ENCODE measurements at places on chromosomes 11 and 22.

DNA sequence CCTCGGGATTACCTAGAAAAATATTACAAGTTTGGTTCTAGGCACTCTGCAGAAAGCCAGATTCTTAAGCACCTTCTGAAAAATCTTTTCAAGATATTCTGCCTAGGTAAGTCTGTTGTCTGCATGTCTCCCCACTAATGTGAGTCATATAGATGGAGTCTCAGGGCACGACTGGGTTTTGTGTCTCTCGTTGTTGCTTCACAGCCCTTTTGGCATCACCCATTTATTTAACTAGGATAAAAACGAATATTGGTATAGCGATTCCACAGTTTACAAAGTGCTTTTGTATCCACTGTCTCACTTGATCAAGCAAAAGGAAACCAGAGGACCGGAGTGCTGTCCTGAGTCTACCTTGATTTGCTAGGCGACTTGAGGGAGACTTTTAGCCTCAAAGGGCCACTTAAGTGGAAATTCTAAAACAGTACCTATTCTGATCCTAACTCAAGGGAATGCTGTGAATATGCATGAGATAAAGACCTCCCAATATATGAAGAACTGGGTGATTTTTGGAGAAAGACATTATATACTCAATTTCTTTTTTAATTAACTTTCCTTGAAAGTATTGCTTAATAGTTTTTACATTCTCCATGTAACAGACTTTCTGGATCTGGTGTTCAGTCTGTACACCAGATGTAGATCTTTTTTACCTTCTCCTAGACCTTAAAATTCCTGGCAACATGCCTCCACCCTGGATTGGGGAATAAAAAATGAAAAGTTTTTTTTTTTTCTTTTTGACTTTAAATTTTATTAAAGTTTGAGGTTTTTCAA lies 590 bp downstream of the NNMT start:
- DNase-seq: no peak

GRCh38 chr11:33734441-33735270 lies 1.6 kb downstream of the CD59 start:
- no peak for DNase-seq

DNA sequence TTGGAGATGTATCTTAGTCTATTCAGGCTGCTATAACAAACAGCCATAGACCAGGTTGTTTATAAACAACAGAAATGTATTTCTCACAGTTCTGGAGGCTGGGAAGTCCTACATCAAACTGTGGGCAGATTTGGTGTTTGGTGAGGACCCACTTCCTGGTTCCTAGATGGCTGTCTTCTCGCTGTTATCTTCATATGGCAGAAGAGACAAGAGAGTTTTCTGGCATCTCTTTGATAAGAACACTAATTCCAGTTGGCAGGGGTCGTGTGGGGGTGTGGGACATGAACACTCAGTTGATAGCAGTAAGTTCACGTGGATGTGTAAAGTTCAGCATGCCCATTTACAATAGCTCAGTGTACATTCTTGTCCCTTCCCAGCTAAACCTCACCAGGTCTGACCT lies 41.3 kb upstream of the HMGXB4 start:
- DNase-seq: no peak

DNA sequence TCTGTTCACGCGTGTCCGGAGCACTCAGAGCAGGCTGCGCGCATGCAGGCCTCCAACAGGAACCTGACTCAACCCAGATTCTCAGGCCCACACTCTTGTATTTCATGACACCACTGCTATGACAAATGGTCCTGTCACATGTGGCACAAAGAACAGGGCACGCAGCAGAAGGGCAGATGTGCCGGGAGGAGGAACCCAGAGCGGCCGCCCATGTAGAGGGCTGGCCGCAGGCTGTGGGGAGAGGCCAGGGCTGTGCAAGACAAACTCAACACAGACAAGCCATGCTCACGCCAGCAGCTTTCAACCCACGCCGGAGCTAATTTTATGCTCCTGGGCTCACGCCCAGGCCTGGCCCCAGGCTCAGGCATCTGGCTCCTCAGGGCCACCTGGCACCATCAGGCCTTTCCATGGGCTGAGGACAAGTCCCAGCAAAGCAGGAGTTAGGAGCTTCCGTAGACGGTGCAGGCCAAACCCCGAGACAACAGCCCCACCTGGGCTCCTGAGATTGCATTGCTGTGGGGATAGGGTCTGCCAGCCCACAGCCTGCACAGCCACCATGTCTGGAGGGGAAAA lies 40.0 kb downstream of the DUSP8 start:
- DNase-seq: no peak

GRCh38 chr11:84471501-84471900 lies 1155.6 kb downstream of the DLG2 start:
- DNase-seq: no peak

DNA sequence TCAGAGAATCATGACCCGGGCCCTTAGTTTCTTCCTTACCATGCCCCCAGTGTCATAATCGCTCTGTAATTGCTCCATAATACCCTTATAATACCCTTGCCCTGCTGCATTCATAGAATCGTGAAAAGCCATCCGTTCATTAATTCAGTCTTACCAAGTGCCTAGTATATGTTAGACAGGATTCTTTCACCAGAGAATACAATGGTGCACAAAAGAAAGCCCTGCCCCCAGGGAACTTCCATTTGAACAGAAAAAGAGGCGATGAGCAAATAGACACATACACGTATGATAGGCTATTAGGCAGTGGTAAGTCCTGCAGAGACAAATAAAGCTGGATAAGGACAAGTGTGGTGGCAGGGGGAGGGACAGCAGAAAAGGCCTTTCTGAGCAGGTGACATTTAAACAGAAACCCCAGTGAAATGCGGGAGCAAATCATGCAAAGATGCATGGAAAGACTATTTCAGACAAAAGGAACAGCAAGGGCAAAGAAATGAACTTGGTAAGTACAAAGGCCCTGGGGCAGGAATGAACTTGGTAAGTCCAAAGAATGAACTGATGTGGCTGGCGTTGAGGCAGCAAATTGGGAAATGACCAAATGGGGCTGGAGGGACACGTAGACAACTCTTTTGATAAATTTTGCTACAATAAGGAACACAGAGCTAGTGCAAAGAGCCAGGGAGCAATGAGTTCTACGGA lies 74.6 kb upstream of the CREB3L1 start:
- no peak for DNase-seq

DNA sequence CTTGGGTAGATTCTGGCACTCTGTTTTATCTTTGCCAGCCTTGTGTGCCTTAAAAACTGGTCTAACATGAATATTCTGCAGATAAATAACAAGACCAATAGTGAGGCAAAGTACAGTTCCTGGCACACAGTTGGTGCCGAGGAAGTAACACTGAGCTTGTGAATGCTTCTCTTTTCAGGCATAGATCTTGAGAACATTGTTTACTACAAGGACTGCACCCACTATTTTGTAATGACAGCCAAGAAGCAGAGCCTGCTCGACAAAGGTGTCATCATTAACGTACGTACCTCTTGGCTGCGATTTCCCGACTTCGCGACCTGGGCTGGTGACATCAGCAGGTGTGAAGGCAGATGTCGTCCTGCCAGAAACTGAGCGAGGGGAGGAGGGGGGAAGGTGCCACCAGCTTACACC lies 105.7 kb downstream of the MICAL2 start:
- DNase-seq: no peak

GRCh38 chr11:112421879-112422278 lies 161.2 kb upstream of the PLET1 start:
- DNase-seq: no peak

DNA sequence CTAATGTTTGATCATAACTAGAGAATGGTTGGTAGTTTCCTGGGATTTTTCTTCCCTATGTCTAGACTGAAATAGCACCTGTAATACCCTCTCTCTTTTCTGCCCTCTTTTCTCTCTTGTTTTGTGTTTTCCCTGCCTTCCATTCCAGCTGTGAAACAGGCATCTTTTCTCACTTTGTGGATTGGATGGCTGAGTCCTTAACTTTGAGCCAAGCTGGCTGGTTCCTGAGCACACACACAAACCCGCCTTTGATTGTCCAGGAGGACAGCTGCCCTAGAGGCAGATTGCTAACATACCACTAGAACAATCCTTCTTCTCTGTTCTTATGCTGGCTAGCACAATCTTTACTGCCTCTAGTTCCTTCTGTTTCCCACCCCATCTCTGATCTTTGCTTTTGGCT lies 17.7 kb downstream of the CTNND1 start:
- no peak for DNase-seq

DNA sequence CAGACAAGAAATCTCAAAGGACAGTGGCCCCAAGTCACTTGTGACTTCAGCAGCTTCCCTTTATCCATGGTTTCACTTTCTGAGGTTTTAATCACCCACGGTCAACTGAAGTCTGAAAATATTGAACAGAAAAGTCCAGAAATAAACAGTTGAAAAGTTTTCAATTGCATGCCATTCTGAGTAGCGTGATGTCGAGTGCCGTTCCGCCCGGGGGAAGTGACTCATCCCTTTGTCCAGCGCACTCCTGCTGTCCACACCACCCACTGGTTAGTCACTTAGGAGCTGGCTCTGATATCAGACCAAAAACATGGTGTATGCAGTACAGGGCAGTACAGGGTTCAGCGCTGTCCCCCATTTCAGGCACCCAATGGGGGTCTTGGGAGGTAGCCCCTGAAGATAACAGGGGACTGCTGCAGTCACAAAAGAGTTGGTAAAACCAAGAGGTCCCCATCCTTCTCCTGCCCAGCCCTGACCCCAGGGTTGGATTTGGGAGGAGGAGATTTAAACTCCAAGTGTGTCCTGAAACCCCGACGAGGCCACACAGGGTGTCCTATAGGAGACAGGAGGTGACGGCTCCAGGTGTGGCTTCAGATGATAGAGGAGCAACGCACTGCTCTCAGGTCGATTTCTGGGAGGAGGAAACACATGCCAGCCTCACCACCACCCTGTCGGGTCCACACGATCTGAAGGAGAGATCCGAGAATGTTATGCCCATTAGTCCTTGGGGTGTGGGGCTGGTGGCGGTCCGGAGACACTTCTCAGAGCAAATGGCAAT lies 390.1 kb downstream of the CTTN start:
- no peak for DNase-seq

DNA sequence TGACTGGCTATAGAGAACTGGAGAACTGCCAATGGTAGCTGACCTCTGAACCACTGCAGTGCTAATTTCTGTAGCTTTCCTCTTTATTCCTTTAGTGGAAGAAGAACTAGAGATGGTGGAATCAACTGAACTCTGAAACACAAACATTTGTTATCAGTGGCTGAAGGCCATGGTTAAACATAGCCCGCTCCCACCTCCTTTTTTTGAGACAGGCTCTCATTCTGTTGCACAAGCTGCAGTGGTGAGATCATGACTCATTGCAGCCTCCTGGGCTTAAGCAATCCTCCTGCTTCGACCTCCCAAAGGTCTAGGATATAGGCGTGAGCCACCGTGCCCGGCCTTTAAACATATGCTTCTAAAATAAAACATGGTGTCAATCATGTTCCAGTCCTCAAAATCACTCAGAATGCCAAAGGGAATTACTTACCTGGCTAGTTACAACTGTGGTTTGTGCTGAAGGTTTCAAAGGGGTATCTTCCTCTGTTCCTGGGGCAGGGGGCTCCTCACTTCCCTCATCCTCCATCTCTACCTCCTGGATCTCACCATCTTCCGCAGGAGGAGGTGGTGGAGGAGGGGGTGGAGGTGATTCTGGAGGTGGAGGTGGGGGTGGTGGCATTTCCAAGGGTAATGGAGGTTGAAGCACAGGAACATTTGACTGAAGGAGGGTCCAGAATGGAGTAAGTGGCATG lies 9.0 kb upstream of the AGBL2 start:
- DNase-seq: no peak

DNA sequence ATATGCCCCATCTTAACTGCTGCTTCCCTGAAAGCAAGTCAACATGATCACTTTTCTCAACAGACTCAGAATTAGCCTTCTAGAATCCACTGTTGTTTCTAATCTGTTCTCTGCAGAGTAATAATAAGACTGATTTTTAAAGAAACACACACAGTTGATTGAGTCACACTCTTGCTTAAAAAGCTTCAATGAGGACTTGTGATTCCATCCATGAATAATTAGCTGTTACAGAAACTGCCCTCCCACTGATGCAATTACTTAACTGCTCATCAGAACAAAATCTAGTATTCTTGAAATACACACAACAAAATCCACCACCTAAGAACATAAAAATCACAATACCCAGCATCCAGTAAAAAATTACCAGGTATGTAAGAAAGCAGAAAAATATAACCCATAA lies 100.5 kb upstream of the TIMP3 start:
- no peak for DNase-seq

- DNase-seq: no peak
Measured at GRCh38 chr11:3161309-3161708, 3.8 kb downstream of the OSBPL5 start.

- DNase-seq: no peak
Measured at GRCh38 chr11:128349650-128350299, 237.6 kb downstream of the ETS1 start.

DNA sequence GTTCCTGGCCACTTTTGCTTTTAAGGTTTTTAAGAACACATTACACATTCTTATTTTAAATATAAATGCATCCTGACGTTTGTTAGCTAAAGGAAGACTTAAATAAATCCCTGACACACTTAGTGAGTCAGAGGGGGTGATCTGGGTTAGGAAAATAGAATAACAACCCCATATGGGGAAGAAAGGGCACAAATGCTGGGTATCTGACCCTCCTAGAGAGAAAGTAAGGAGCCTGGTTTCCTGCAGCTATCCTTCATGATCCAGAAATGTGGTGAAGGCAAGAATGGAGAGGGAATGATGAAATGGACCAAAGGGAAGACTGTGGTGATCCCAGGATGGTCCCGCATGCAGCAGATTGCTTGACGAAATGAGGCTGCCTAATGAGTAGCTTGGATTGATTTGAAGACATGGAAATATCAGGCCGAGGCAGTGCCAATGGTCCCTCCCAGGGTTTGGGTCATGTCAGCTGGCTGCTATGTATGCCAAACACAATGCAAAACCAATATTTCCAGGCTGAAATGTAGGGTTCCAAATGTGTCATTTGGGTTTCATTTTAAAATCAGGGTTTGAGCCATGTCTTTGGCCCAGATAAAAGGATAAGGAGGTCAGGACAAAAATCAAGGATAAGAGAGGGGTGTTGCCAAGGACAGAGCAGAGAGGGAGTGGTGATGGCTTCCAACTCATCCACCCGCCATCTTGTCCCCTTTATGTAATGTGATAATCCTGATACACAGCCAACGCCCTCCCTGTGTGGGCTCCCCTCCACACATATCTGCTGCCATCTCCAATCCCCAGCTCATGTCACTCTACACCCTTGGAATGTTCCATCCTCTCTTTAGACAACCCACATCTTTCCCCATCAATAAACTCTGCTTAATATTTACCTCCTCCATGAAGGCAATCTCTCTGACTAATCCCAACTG lies 135.1 kb upstream of the PITPNB start:
- no peak for DNase-seq

DNA sequence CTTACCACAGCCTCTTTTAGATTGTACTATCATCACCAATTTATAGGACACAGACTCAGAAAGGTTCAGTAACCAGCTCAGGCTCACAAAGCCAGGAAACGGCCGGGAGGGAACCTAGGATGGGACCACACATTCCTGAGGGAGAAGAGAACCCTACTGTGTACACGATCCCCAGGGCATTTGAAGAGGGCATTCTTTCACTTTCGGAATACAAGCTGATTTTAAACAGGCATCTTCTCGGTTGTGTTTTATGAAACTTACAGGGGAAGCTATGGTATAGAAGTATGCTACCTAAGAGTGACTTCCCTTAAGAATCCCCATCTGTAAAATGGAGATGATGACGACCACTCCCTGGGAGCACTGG lies 19.0 kb downstream of the SMCO4 start:
- DNase-seq: no peak
